CD8-positive, alpha-beta memory T cell (primary cell): ENCODE measurements at places on chromosomes 7 and 10.
A peak's percentile ranks its signal among the peaks of the same experiment; 100 is the strongest.

GRCh38 chr7:100835903-100836811, 8.8 kb upstream of the EPHB4 start:
- DNase-seq, result no peak

DNA sequence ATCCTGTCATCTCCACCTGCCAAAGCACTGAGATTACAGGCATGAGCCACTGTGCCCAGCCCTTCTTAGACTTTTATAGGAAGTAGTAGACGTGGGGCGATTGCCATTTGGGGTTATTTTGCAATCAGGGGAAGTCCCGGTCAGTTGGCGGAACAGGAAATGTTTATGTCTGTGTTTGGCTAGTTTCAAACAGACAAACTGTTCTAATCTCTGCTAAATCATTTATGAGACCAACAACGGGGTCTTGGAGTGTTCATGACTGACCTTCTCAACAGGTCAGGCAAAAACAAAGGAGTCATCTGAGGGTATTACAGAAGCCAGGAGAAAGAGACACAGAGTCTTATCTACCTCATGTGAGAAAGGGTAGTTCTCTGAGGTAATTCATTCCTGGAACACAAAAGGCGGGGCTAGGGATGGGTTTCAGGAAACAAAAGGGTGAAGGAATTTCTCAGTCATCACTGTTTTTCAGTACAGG, 6.6 kb upstream of the TPK1 start:
- no peak for DNase-seq

GRCh38 chr7:132878204-132878919, 203.5 kb downstream of the CHCHD3 start:
- no peak for DNase-seq

DNA sequence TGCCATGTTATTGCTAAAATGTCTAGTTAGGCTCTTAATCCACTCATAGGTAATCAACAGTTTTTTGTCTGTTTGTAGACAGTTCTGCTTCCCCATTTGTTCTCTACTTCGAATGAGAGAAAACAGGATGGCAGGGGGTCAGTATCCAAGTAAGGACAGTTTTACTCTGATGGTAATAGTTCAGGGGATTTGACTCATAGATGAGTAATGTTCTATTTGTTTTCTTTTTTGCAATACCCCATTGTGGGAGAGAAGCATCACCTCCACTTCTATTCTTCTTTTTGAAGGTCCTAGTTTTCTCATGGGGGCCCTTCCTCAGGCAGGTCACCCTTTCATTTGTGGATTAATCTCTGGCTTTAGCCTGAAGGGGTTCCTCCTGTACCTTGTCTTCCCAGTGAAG, 13.9 kb downstream of the PCLO start:
- no peak for DNase-seq

- no peak for DNase-seq
These were observed 1.5 kb downstream of the KLHL7 start for GRCh38 chr7:23106823-23107663.

DNA sequence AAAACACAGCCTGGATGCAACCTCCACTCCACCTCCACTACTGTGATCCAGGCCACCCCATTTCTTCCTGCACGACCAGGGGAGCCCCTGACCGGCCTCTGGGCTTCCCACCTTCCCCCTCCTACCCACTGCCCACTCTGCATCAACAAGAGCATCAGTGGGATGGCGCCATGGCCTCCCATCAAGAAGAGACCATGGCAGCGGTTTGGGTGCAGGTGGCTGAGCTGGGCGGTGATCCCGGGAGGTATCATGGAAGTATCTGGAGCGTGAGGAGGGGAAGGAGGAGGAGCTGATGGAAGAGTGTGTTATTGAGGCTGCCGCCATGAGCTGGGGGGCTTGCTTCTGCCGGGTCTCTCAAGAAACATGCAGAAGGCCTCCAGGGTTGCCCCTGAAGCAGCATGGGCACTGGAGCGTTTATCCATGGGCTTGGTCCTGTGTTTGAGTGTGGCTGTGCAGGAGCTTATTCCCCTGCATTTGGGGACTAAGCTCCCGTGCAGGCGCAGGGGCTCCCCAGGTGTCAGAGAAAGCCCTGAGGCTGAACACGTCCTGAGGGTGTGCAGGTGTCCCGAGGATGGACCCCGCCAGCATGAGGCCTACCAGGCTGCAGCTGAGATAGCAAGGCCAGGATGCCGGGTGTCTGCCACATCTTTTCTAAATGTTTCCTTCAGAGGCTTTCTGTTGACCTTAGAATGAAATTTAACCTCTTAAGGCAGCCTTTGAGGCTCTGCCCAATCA, 99.2 kb upstream of the PCBD1 start:
- no peak for DNase-seq

- peak; percentile 86 for DNase-seq
These were observed 1.7 kb upstream of the MYO1G start for GRCh38 chr7:44980393-44981034.

GRCh38 chr7:89458114-89458513, 662.6 kb upstream of the TEX47 start:
- DNase-seq, result no peak

- no peak for DNase-seq
These were observed 13.2 kb downstream of the CWF19L1 start for GRCh38 chr10:100254191-100254590.

- no peak for DNase-seq
These were observed 189.2 kb upstream of the PODXL start for GRCh38 chr7:131745390-131746248.
